ENCODE measurements at places on chromosomes 1 and 21.

DNA sequence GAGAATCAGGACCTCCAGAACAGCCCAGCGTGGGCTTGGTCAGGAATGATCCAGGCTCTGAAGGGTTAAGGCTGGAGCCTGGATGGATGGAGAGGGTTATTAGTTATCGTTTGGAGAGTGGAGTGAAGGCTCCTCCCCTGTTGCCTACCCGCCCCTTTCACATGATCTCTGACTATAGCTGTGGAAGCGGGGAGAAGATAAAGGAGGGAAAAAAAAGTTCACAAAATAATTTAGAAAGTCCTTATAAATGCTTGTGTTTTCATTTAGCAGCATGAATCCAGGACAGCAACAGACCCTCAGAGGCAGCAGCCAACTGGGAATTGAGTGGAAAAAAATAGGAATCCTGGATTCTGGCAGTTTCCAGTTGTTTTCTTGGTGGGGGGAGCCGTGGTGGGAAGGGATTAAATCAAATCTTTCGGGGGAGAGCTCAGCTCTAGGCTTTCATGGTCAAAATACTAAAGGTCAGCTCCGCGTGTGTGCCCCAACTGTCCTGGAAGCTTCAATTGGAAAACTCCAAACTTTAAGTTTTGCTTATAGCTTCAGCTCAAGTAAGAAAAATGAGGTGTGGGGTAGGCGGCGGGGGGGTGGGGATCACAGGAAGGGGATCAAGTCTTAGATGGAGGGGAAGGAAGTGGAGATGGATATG lies 595 bp upstream of the DDR2 start:
- DNase-seq = no peak

GRCh38 chr1:64683419-64683818 lies 61.5 kb upstream of the RAVER2 start:
- DNase-seq = no peak

GRCh38 chr1:182962554-182963115 lies 9.7 kb upstream of the SHCBP1L start:
- DNase-seq = peak; percentile 35

DNA sequence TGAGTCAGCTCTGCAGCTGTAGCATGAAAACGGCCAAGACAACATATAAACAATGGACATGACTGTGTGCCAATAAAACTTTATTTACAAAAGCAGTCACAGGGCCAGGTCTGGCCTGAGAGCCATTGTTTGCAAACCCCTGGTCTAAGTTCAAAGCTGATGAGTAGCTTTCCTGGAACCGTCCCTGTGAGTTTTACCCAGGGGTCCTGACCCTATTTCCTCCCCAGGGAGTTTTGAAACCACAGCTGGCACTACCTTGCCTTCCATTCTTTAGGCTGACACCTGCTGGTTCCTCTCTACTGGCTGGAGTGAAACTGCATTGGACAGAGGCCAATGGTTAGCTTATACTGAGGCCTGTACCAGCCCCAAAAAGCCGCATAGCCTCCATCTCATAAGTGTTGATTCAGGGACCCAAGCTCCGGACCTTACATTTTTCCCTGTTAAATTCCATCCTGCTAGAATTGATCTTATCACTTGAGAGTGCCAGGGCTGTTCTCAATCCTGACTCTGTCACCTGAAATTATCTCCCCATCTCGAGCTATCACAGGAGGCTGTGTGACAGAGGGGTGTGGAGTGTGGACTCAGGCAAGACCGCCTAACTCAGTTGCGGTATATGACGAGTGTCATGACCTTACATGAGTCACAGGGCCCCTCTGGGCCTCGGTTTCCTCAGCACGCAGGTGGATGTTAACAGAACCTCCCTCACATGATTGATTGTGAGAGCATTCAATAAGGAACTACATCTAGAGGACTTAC lies 343.6 kb downstream of the NPHP4 start:
- DNase-seq = no peak

DNA sequence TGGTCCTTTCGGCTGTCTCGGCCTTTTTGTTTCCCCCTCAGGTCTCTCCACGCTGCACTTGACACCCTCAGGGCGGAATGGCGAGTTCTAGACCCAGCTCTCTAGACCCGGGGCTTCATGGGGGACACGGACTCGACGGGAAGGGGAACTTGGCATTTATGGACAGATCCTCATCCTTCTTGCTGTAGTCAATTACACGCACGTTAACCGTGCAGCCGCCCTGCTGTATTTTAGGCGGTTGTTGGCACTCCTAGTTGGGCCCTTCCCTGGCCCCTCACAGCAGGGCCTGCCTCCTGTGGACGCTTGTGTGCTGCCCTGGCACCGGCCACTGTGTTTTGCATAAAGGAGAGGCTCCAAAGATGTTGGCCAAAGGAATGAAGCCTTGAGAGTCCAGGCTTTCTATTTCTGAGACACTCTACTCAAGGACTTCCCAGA lies 558 bp upstream of the BTG3 start:
- DNase-seq = no peak

DNA sequence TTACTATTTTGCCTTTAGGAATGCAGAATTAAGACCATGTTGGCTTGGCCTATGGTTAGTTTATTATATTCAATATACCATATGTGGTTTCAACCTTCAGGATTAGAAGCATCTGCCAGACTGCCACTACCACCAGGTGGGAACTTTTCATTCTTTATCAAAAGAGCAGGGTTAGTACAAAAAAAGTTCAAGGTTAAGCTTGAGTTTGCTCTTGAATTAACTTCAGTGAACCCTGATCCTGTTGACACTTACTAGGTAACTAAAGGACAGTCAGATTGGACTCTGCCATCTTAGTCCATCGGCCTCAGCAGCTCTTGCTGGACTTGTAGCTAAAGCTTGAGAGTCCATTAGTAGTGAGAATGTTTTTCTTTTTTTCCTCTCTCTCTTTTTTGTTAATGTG lies 22.1 kb downstream of the CLIC4 start:
- DNase-seq = no peak

DNA sequence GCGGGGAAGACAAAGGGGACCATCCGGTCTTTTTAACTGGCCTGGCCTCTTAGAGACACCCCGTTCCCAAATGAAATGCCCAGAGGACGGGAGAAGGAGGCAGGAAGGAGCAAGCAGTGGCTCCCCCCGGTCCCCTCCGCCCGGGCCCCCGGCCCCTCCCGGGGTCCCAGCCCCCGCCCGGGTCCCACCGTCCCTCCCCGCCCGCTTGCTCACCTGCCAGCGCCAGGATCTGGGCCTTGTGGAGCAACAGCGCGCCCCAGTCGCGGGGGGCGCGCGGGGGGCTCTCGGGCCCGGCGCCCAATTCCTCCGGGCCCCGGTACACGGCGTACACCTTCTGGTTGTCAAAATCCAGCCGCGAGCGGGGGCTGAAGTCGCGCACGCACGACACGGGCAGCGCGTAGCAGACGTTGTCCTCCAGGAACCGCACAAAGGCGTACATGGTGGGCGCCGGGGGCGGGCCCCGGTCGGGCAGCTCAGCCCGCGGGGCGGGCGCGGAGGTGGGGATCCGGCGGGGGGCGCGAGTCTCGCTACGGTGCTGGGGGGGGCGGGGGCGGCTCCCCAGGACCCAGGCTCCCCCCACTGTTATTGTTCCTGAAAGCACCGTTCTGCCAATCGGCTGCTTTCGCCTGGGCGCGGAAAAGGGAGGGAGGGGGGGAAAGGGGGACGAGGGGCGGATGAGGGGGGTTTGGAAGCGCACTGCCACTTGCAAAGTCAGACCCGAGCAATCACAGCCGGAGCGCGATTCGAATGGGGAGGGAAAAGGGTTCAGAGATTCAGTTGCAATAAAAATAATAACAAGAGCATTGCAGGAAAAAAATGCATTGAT lies at the start of gene BEND5:
TSS of gene BEND5 (minus strand) at position 499 of the 826 bp plus-strand sequence. CDS start at position 439, 60 bp downstream.
- DNase-seq = peak; percentile 7

DNA sequence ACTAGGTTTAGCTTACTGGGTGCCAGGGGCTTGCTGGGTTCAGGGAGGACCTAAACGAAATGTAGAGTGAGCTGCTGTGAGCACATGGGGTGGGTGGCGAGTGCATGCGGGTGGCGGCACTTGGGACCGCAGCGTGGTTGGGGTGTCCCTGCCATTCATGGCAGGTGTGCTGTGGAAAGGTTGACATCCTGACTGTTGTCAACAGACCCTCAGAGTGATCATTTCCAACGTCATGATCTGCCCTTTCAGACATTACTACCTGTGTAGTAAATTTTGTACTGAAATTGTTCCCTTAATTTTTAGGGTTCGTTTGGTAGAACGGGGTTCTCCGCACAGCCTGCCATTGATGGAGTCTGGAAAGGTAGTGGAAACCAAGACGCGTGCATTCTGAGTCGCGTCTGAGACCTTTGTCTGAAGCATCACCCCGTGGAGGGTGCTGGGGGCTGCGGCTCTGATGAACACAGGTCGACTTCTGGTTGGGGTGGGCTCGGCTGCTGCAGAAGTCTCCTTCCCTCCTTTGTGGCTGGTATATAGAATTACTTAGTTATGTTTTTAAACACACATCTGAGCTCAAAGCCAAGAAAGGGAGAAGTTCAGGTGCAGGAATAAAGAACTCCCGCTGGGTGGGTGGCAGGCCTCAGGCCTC lies 43.3 kb downstream of the S100B start:
- no peak for DNase-seq

GRCh38 chr1:231478811-231479210 lies 49.7 kb upstream of the TSNAX start:
- no peak for DNase-seq

DNA sequence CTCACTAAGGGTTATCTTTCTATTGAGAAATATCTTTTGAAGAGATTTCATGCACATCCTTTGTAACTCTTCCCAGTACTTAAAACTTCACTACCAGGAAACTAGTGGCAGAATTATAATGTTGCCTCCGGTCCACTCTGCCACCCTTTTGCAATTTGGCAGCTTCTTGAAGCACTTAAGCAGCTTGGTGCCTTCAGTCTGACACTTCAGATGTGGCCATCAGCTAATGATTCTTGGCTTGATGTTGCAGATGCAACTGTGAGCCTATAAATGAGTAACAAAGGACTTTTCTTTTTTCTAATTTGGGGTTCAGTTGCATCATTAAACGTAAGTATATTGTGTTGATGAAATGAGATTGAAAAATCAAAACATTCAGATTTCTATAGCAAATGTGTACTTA lies 187.5 kb upstream of the C21orf91 start:
- no peak for DNase-seq

DNA sequence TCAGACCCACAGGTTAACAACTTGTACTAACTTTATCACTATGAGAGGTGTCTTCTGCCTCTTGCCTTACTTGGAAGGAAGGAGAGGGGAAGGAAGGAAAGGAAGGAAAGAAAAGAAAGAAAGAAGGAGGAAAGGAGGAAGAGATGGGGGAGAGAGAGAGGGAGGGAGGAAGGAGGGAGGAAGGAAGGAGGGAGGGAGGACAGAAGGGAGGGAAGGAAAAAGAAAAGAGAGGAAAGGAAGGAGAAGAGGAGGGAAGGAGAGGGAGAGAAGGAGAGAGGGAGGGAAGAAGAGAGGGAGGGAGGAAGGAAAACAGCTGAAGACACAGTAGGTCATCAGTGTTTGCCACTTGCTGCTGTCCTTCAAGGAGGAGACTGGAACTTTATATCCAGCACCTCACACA lies 5.3 kb upstream of the SIPA1L2 start:
- DNase-seq = no peak

GRCh38 chr1:181036107-181036836 lies 2.5 kb downstream of the MR1 start:
- DNase-seq = no peak

DNA sequence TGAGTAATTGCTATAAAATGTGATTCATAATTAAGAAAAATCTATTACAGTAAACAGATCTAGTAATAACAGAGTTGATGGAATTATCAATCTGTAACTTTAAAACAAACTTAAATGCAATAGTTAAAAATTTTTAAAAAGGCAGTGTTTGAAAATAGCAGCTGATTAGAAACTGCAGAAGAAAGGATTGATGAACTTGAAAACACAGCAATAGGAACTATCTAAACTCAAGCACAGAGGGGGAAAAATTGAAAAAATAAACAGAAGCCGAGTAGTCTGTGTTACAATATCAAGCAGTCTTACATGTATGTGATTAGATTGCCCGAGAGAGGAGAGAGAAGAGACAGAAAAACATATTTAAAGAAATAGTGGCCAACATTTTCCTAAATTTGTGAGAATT lies 569.0 kb upstream of the B3GALT2 start:
- no peak for DNase-seq

DNA sequence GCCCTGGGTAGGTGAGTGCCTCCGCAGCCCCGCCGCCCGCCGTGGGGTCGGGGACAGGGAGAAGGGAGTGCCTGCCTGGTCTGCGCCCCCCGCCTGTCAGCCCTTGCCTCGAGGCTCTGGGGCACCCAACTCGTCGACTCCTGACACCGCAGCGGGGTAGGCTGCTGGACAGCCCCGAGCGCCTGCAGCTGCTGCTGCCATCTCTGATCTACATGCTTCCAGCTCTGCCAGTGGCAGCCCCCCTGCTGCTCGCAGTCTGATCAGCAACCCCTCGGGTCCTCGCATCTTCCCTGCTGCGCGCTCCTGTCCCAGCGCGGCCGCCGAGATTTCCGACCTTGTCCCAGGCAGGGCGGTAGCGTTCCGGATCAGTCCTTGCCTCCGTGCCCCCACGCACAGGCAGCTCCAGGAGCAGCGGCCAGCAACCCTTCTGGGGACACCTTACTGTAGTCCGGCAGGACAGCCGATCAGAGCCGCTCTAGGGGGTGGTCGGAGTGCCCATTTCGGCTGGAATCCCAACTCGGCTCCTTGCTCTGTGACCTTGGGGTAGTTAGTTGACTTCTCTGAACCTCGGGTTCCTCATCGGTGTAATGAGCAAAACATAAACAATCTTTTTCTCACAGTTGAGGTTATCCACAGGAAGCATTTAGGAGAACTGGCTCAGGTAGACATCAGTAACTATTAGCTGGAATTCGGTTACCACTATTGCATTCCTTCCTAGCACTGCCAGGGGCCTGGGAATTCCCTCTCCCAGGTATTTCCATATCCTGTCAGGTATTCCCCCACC lies 540 bp downstream of the BCAN start:
- DNase-seq = no peak

All from activated CD4-positive, alpha-beta T cell treated with anti-CD3 and anti-CD28 coated beads, Interleukin-2, Interleukin-4, amounts not matched to agents 100 ng/mL and 50 ng/mL, durations not matched to agents 16 hours and 8 hours (primary cell).